ENCODE measurements at places on chromosomes 2 and 18.

- DNase-seq, result peak; percentile 56
These were observed 162.1 kb downstream of the QPCT start for GRCh38 chr2:37506407-37507050.

GRCh38 chr2:128753800-128754199, 435.1 kb upstream of the HS6ST1 start:
- no peak for DNase-seq

DNA sequence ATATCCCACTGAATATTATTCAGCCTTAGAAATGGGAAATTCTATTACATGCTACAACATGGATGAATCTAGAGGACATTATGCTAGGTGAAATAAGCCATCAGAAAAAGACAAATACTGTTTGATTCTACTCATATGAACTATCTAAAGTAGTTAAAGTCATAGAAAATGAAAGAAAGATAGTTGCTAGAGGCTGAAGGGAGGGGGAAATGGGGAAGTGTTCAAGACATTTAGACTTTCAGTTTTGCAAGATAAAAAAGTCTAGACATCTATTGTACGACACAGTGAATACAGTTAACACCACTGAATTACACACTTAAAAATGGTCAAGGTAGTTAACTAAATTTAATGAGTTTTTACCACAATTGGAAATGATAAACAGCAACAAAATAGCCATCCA, 835.9 kb upstream of the CHAC2 start:
- no peak for DNase-seq

- DNase-seq, result no peak
These were observed 20.3 kb downstream of the POU3F3 start for GRCh38 chr2:104874230-104874629.

GRCh38 chr2:101012054-101012705, 10.1 kb downstream of the RPL31 start:
- peak; percentile 46 for DNase-seq

DNA sequence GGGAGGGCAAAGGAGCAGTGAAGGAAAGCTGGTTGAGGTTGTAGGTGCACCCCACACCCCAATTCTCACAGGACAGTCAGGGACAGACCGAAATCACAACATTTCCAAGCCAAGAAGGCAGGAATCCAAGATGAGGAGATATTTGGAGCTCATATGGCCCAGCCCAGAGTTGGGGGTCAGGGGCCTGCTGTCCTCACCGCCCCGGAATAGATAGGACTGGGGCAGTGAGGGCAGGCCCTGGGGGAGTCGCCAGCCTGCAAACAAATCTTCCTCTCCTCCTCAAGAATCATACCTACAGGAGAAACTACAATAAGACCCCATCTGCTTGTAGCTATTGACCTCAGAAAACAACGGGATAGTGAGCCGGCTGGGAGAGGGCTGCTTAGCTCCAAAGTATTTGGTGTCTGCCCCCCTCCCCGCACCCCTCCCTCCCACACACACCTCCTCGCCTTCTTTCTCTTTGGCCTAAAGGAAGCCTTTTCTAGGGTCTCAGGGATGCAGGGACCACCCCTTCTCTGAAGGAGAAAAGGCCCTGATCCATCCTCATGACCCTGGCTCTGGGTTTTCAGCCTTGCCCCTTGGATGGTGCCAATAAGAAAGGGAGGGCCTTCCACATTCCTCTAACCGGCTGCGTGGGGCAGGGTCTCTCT, 3.8 kb downstream of the EN1 start:
- no peak for DNase-seq

GRCh38 chr2:18531194-18531593, 29.3 kb downstream of the RDH14 start:
- DNase-seq, result no peak

DNA sequence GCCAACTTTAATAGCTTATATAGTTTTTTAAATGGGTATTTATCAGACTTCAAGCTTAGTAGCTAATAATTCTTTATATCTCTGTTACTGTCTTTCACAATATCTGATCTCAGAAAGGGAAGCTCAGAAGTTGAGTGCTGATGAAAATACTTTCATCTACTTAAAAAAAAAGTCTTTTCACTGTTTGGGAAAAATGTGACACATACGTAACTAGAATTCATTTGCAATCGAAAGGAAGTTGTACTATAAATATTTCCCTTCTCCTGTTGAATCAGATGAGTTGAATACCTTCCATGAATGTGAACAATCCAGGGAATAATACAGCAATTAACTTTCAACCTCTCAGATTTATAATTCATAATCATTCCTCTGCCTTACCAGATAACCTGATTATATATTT, 811 bp upstream of the SCG2 start:
- DNase-seq, result no peak

GRCh38 chr18:21129566-21130216, 18.1 kb upstream of the ROCK1 start:
- peak; percentile 40 for DNase-seq

GRCh38 chr2:168944065-168944464, 43.0 kb downstream of the G6PC2 start:
- DNase-seq, result no peak

- DNase-seq, result no peak
These were observed 62.6 kb upstream of the FN1 start for GRCh38 chr2:215498431-215498830.

DNA sequence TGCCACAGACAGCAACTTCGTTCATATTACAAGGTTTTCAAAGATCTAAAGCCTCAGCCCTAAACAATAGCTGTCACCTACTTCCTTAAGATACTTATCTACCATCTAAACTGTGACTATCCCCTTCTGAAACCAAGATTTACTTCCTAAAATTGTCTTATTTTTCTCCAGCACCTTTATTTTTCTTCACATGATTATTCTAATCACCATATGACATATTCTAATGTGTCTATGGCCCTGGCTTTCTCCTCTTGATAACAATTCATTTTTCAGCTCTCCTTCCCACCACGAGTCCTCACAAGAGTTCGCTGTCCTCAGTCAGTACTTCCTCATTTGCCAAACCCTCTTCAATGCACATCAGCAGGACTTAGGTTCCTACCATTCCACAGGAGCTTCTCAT, 53.9 kb downstream of the RTTN start:
- DNase-seq, result no peak

DNA sequence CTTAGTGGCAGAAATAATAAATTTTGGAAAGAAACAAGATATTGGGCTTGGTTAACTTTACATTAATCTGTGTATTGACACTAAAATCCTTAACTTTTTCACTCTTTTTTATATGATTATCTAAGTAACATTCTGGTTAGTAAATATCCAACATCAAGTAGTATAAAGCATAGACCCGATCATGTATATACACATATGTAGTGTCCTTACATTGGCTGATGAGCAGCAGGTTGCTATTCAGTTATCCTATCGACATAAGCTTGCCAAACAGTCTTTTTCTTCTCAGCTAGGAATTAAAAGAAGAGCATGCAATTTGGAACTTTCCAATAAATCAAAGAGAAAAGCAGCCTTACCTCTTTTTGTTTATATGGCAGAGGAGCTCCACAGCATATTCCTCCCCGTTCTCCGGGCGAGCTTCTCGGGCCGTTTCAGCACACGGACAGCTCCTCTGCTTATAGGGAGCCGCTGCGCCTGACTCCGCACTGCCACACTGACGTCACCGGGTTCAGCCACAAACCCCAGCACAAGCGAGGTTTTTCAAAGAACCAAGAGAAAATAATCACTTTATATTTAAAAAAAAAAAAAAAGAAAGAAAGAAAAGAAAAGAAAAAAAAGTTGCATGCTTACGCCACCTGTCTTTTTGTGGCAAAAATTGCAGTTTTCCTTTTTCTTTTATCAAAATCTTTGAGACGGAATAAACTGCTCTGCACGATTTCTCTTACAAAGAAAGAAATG, at the start of gene SCG2:
TSS of gene SCG2 (minus strand) at position 430 of the 735 bp plus-strand sequence. CDS start 3,079 bp downstream, outside the sequence.
- DNase-seq, result peak; percentile 89

Data from fibroblast of gingiva (primary cell).